ENCODE measurements at places on chromosomes 4 and X.

- DNase-seq = no peak
Measured at GRCh38 chrX:148806145-148806870, 305.9 kb downstream of the AFF2 start.

- no peak for DNase-seq
Measured at GRCh38 chr4:114758066-114758465, 159.5 kb downstream of the UGT8 start.

- peak; percentile 54 for DNase-seq
Measured at GRCh38 chrX:84168095-84168494, 19.9 kb downstream of the RPS6KA6 start.

- peak; percentile 74 for DNase-seq
Measured at GRCh38 chrX:12955882-12956703, 18.8 kb upstream of the TMSB4X start.

- no peak for DNase-seq
Measured at GRCh38 chrX:30610026-30610425, 32.5 kb upstream of the TASL start.

DNA sequence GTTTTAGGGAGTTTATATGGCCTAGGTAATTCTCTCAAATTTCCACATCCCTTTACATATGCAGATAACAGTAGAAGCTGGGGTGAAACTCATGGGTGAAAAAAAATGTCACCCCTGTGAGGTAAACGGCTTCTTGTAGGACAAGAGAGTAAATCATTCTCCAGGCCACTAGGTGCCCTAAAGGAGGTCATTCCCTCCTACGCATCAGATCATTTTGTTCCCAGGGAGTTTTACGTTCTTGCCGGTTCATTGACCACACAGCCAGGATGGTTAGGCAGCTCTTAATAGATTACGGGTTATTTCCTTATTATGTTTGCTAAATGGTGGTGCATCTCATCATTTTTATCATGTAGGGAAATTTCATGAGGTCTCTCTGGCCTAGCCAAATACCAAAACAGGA, 225.8 kb upstream of the NOCT start:
- DNase-seq = no peak

DNA sequence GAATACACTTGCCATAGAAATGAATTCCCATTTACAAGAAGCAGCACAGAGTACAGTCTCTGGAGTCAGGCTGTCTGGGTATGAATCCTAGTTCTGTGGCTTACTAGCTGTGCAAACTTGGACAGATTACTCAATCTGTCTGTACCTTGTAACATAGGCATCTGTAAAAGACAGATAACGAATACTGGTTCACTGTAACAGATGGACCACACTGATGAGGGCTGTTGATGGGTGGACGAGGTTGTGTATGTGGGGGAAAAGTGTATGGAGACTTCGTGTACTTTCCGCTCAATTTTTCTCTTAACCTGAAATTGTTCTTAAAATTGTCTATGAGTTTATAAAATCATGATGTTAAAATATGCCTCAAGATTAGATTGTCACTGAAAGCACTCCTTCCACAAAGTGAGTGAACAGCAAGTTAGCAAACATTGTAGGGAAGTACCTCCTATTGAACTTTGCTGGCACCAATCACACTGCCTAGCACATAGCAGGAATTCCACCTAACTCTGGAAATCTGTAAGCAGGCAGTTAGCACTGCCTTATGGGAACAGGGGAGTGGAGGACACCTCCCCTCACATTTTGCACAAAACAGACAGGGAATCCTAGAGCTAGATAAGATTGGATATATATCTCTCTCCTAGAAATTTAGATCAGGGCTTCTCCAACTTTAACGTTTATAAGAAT, 6.5 kb upstream of the EXOSC9 start:
- DNase-seq = no peak

DNA sequence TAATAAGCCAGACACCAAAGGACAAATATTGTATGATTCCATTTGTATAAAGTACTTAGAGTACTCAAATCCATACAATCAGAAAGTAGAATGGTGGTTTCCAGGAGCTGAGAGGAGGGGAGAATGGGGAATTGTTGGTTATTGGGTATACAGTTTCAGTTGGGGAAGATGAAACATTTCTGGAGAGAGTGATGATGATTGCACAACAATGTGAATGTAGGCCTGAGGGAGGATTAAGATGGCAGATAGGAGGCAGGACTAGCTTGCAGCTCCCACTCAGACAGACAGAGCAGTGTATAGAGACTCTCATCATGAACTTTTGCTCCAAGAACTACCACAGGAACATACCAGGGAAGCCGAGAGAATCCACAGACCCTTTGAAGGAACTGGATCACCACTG, 75.7 kb upstream of the PAK3 start:
- no peak for DNase-seq

DNA sequence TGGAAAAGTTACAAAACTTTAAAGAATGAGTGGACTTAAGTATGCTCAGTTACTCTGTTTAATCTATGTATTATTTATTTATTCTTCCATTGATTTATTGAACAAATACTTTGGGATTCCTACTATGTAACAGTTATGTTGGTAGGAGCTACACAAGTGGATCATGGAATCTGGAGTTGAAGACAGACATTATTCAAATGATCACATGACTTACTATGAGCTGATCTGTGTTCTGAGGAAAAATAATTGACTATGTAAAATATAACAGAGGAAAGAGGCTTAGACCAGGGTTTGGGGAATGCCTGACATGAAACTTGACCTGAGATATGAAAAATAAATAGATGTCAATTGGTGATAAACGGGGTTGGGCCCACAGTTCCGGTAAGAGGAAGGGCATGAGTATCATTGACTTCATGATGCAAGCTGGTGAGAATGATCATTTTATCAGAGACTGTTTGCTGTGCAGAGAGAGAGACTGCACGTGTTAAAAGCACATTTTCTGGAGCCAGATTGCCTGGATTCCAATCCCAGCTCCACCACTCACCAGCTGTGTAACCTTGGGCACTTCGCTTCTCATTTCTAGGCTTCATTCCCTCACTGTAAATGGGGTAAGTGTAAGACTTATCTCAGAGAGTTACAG, 179.0 kb downstream of the SPCS3 start:
- no peak for DNase-seq

DNA sequence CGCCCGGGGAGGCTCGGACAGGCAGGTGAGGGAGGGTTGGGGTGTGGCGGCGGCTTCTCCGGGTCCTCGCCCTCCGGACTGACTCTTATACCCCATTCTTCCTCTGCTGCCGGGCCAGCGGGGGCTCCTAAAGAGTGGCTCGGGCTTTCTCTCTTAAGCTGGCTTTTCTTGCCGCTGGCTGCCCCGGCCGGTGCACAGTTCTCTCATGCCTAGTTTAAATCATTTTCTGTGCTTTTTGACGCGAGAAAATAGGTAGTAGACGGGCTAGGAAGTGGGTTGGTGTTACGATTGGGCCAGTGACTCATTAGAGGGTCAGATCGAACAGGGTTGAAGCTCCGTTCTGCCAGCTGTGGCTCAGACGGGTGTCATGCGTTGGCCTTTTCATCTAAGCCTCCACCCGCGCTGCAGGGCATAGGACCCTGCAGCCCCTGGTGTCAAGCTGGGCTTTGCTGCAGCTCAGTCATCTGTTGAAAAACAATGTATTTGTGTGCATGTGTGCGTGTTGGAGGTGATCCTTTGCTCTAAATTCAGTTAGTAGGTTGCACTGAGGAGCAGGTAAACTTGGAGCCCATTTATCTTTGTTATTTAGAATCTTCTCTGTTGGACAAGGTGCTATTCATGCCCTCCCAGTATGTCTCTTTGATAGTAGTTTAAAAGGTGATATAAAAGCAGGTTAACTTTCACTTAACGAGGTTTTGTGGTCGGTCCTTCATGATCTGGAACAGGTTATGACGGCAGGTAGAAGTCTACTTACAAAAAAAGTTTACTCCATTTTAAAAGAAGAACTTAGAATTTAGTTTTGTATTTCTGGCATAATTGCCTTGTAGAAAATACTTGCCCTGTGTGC, 802 bp downstream of the BMP2K start:
- peak; percentile 83 for DNase-seq

DNA sequence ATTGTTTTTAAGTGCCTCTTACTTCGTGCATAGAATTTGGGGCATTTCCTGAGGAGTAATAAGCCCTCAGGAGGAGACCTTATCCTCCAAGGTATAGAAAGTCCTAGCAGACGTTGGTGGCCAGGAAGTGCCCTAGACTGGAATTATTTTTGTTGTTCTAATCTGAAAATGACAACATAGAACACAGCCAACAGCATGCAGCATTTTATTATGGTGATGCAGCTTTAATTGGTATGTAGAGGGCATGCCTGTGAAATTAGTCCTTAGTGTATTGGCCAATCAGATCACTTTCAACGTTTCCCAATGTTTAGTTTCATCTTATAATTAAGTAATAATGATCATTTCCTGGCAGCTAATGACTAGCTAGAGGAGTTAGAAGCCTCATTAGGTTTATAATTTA, 199.2 kb downstream of the SHROOM3 start:
- DNase-seq = peak; percentile 20

- DNase-seq = peak; percentile 86
Measured at GRCh38 chr4:27350161-27350560, 489.5 kb downstream of the STIM2 start.

DNA sequence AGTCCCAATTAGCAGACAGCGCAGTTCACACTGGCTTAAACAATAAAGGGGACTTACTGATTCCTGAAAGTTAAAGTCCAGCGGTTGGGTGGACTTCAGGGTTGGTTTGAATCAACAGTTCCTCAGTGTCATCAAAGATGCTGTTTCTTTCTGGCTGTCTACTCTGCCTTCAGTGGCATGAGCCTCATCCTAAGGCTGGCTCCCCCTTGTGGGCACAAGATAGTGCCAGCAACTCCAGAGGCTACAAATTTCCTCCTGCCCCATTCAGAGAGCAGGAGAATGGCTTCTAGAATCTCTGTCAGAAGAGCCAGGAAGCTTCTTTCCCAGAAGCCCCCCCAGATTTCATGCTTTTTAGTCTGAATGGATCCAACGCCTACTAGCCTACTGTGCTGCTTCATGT, 82.4 kb upstream of the MTM1 start:
- DNase-seq = peak; percentile 26

GRCh38 chr4:87339440-87339839, 16.8 kb upstream of the HSD17B13 start:
- no peak for DNase-seq

- DNase-seq = no peak
Measured at GRCh38 chrX:13009273-13009672, 34.4 kb downstream of the TMSB4X start.

DNA sequence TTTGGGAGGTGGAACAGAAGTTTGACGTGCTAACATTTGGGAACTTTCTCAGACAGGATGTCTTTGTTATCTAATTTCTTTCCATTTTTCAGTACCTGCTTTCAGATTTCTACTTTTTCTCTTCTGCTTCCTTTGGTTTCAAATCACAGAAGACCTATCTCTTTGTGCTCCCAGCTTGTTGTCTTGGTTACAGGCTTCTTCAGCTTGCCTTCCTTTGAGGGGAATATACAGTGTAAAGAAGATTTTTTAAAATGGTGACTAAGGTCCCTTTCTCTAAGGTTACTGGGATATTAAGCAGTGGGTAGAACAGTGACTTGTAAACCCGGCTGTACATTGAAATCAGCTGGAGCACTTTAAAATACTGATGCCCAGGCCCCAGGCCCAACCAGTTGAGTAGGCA, 48.0 kb downstream of the TMEM164 start:
- no peak for DNase-seq

- DNase-seq = no peak
Measured at GRCh38 chr4:69490271-69490670, 5.4 kb downstream of the UGT2B4 start.

DNA sequence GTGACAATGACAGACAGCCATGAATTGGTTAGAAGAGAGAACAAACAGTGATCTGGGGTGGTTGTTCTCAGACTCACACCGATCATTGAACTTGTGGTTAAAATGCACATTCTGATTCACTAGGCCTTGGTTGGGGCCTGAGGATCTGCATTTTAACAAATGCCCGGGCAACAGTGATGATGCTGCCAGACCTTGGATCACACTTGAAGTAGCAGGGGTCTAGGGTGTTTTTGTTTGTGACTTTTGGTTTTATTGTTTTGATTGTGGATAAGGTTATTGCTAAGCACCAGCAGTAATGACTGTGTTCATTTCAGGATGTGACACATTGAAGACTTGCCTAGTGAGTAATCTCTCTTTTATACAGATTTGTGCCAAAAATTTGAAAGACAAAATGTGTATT, 36.5 kb downstream of the TXLNG start:
- DNase-seq = peak; percentile 92

DNA sequence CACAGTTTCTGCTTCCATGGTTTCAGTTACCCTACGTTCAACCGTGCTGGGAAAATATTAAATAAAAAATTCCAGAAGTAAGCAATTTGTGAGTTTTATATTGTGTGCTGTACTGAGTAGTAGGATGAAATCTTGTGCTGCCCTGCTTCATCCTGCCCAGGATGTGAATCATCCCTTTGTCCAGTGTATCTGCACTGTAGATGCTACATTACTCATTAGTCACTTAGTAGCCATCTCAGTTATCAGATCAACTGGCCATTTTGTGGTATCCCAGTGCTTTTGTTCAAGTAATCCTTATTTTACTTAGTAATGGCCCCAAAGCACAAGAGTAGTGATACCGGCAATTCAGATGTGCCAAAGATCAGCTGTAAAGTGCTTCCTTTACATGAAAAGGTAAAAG, 97.9 kb downstream of the COX18 start:
- DNase-seq = peak; percentile 89

DNA sequence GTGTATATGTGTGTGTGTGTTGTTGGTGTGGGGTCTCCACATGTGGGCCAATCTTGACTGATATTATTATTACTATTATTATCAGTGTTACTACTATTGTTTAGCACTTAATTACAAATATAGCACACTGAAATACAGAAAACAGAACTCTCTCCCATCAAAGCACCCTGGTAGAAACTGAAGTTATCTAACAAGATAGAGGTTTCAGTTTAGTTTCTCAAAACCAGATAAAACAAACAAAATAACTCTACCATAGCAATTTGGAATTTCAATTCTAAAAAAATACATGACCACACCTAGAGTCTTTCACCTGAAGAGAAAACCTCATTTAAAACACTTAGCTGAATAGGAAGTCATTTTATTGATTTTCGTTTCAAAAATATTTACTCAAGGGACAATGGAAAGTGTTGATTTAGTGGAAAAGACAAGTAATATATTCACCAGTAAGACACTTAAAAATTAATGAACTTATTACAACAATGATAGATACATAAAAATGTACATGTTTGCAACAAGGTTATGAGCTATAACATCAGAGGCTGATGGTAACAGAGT, 252.3 kb downstream of the PDHA2 start:
- no peak for DNase-seq

DNA sequence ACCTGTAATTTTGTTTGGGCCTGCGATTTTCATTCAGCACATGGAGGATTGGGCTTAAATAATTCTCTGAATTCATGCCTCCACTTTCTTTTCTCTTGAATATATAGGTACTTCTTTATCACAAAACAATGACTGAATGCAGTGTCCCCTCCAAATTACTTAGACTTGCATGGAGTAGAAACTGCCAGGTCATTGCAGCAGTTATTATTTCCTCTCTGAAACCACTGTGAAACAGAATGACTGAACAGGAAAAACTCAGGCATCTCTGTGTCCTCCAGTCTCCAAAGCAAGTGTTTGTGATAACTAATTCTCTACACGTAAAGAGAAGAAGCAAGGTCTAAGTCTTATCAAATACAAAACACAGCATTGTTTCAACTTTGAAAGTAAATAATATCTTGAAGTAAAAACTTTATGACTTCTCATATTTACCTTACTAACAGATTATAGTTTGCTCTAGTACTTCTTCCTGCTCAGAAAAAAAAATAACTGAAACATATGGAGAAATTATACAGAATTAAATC, 144.5 kb upstream of the DIAPH2 start:
- DNase-seq = no peak

Measured in HT1080 (cell line).